ENCODE measurements at places on chromosomes 5 and 9.

DNA sequence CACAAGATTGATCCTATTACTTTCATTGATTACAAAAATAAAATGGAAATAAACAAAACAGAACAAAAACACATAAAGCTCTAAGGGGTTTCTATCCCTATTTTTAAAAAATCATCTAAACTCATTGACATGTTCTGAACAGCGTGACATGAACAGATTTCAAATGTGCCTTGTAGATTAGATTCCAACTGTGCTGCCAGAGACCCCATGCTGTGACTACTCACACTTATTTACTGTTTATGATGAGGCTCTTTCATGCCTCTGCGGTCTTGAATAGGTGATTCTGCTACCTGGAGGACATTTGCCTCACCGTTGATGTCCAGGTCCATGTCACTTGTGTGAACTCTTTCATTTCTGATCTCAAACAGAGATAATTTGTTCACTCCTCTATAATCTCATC is 990.2 kb downstream of the CDH12 start:
- no peak for DNase-seq

DNA sequence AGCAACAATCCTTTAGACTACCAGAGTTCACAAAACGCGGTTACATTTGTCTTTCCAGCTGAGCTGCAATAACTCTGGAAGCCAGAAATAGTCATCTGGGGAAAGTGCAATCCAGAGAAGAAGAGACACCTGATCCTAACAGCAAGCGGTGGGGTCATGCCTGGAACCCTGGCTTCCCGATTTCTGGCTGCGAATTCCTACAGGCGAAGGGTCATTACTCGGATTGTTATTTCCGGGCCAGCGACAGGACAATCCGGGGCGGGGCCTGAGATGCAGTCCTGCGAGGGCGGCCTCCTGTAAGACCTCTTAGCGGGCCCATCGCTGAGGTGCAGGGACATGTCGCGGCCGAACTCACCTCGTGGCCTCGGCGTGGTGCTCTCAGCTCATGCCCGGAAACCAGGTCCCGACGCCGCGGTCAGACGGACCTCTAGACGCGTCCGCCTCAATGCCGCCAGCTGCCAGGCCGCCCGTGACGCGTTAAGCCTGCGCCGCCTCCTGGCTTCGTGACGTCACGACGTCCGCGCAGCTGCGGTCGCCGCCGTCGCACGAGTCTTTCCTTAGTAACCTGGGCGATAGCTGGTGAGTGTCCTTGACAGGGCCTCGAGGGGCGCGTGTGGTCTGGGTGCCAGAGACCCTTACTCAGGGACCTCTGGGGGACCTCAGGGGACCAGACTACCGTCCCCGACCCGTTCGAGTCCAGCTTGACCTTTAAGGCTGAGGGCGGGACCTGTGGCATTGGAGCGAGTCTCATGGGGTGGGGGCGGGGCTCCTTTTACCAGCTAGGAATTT is at the start of the genes MRRF and RBM18:
TSS of gene MRRF (plus strand) at position 523 of the 789 bp plus-strand sequence. CDS start 6,010 bp downstream, outside the sequence.
TSS of gene RBM18 (minus strand) at position 481 of the 789 bp plus-strand sequence. CDS start 3,348 bp downstream, outside the sequence.
- peak; percentile 89 for DNase-seq

DNA sequence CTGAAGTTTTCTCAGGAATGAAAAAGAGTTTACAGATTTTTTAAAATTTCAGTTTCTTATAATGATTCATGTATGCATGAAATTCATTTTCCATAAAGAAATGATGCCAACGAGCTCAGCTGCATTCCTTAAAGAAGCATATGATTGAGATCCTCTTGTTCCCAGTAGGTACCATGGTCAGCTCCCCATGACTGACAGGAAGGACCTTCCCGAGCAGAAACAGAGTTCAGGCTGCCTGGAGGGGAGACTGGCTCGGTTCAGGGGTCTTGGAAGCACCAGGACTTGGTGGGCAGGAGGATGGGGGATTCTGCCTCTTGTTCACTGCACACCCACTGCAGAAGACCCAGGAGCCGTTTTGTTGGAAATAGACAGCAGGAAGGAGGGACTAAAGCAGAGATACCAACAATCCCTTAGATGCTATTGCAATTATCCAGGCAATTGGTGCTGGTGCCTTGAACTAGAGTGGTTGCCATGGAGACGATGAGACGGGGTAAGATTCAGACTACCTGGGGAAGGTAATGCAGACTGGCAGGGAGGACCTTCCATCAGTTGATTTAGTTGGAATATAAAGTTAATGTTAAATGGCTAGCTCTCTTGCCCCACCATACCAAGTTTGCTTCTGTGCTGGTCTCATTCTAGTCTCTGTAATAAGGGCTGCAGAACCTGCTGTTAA is 447.8 kb downstream of the MTRR start:
- no peak for DNase-seq

DNA sequence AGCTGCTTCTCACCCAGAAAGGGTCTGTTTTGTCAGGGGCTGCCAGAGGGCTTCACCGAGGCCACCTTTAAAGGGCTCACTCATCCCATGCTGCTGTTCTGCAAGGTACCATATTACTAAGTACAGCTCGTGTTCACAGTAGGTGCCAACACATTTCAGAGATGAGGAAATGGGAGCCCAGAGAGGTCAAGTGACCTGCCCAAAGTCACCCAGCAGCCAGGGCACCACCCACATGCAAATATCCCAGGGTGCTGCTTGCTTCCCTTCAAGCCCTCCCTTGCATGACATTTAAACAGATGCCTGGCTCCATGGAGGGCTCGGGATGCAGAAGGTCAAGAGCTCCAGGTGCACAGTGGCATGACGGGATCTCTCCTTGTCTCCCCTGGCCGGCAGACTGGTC is 123.5 kb upstream of the SARDH start:
- DNase-seq: no peak

- DNase-seq: peak; percentile 99
These were observed at the start of the genes KYAT1 and LRRC8A for GRCh38 chr9:128881884-128882676. Gene KYAT1, minus strand, starts transcription at chr9:128881950. Its CDS starts 36,545 bp downstream, at chr9:128845405. Gene LRRC8A, plus strand, starts transcription at chr9:128882133. Its CDS starts 25,032 bp downstream, at chr9:128907165.

DNA sequence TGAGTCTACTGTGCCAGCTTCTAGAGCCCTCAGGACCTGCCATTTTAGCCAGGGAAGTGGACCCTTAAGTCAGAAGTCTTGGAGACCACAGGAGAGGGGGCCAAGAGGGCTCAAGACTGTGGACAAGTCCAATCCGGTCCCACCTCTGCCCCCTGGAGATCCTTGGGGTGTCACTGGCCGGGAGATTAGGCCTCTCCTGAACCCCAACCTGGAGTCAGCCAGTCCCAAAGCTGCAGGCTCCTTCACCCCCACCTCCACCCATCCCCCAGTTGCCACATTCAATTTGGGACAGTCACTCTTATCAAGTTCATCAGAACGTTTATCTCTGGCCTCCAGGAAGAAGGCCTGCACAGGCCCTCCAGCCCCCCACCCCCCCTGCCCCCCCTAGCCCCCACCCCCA is 290 bp downstream of the SLC23A1 start:
- DNase-seq: no peak

- DNase-seq: no peak
These were observed 758.5 kb upstream of the CTNND2 start for GRCh38 chr5:12662545-12663314.

GRCh38 chr9:91485006-91485405 is 61.4 kb upstream of the NFIL3 start:
- DNase-seq: no peak

- no peak for DNase-seq
These were observed 511.7 kb upstream of the KLF4 start for GRCh38 chr9:108001237-108001636.

DNA sequence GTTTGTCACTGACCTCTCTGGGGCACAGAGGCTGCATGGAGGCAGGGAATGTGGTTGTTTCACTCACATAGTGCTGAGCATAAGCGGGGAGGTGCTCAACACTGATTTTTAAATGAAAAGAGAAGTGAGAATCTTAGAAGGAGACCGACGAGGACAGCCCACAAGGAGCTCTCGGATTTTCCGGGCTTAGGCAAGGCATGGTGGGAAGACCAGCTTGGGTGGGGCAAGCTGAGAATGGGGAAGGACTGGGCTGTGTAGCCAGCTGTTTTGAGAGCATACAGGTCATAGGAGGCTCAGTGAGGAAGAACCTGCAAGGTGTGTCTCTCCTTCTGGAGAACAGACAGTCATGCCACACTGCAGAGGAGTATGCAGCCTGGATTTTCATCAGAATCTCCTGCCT is 86.0 kb upstream of the TNFSF8 start:
- no peak for DNase-seq

- DNase-seq: peak; percentile 67
These were observed 2.6 kb downstream of the NKD2 start for GRCh38 chr5:1011226-1011631.

DNA sequence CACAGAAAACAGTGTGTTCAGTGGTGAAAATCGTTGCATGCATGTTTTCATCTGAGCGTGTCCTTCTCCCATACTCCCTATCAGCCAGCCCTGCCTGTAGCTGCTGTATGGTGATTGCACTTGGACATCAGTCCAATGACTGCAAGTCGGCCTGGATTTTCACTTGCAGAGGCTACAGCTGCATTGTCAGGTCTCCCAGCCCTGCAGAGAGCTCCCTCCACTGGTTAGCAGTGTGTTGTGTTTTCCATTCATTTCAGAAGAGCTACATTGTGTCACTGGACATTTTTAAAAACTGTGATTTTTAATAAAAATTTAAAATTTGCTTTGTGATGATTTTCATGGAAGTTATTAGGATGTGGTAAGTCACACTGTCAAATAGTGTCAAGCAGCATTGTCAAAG is 96.6 kb downstream of the SYK start:
- no peak for DNase-seq

DNA sequence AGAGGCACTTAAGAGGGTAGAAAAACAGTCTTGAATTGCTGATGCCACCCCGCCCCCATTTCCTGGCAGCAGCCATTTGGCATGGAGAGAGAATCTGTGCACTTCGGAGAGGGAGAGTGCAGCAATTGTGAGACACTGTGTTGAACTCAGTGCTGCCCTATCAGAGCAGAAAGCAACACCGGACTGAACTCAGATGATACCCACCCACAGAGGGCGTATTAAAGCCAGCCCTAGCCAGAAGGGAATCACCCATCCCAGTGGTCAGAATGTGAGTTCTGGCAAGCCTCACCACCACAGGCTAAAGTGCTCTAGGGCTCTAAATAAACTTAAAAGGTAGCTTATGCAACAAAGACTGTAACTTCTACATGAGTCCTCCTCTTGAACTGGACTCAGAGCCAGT is 88.4 kb upstream of the RGS7BP start:
- no peak for DNase-seq

DNA sequence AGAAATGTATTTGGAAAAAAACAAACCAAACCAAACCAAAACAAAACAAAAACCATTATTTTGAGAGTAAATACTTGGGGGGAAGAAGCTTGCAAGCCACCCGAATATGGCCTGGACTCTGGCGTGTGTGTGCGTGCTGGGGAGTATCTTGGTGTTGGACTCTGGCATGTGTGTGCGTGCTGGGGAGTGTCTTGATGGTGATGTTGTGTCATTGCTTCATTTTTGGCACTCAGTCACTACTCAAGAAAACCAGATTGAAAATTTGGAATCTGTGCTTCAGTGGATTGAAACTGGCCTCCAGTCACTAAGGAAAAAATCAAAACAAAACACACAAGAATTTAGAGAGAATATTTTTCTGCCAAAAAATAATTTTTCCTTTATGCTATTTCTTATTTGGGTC is 76.1 kb downstream of the ARRDC3 start:
- no peak for DNase-seq

DNA sequence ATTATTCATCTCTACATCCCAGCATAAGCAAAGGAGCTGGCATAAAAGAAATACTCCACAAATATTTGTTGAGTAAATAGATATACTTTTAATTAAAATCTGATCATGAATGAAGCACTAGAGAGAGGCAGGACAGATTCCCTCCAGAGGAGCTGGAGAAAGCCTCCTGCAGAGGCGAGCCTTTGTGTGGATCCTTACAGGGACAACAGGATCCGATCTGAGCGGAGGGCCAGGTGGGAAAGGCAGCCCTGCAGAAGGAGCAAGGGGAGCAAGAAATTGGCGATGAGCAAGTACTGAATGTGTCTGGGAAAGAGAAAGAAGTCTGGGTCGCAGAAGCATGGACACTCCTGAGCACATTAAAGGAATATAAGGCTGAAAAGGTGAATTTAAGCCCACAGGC is 69.4 kb downstream of the EBF1 start:
- no peak for DNase-seq

DNA sequence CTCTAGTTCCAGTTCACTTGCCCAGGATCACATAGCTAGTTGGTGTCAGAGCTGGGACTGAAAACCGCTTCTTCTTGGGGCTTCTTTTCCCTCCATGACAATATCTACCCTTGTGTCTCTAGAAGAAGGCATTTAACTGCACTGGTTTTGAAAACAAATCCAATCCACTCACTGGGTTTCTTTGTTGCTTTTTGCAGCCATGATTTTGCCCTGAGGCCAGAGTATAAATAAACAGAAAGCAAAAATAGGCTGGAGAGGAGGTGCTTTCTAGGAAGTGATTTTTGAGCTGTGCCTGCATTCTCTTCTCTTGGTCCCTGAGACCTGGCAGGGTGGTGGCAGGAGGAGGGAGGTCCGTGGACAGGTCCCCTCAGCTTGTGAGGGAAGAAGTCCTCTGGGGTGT is 6.9 kb upstream of the TRIO start:
- no peak for DNase-seq

GRCh38 chr5:15383469-15383868 is 116.5 kb upstream of the FBXL7 start:
- DNase-seq: no peak
